Stimulated activated CD8-positive, alpha-beta memory T cell treated with anti-CD3 and anti-CD28 coated beads, Interleukin-15, amount 100 ng/mL, for 4 hours (primary cell): ENCODE measurements at places on chromosomes 13 and 19.

DNA sequence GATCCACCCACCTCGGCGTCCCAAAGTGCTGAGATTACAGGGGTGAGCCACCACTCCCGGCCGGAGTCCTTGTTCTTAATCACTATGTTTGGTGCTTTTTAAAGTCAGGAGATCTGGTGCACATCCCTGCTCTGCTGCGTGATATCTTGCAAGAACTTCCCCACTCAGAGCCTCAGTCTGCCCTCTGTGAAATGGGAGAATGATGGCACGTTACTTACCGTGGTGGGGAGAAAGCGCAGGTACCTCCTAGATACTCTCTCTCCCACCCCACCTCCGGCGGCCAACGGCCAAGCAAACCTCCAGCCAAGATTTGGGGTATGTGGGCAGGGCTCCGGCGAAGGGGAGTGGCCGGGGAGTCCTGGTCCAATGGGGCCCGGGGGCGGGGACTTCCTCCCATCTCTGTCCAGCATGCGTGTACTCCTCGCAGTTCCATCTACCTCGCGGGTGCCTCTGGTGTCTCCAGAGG is at the start of gene RYR1:
RYR1 (plus strand) TSS at position 424 of the 466 bp plus-strand sequence. CDS start 139 bp downstream, outside the sequence.
- no peak for DNase-seq

DNA sequence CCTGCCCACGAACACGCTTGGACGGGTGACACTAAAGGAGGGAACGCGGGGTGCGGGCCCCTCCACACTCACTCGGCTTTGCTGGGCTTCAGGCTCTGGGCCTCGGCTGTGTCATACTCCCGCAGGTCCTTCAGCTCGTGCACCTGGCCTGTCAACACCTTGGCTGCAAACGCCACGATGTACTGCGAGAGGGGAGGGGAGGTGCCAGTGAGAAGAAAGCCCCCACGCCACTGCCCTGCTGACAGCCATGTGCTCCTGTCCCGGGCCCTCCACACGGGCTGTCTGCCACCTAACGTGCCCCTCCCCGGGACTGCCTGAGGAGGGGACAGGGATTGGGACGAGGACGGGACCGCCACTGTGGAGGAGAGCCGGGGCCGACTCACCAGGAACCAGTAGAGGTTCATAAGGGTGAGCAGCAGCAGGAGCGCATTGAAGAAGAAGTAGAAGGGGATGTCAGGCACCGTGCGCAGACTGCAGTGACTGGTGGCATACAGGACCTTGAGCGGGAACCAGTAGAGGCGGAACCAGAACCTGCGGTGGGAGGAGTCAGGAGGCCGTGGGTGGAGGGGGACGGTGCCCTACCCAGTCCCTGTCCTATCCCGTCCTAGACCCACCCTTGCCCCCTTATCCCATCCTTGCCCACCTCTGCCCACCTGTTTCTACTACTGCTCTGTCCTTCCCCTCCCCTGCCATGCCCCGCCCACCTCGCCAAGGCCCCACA is 16.9 kb downstream of the CERS1 start:
- DNase-seq, result no peak

GRCh38 chr13:77305266-77305665 is 21.6 kb downstream of the MYCBP2 start:
- no peak for DNase-seq

DNA sequence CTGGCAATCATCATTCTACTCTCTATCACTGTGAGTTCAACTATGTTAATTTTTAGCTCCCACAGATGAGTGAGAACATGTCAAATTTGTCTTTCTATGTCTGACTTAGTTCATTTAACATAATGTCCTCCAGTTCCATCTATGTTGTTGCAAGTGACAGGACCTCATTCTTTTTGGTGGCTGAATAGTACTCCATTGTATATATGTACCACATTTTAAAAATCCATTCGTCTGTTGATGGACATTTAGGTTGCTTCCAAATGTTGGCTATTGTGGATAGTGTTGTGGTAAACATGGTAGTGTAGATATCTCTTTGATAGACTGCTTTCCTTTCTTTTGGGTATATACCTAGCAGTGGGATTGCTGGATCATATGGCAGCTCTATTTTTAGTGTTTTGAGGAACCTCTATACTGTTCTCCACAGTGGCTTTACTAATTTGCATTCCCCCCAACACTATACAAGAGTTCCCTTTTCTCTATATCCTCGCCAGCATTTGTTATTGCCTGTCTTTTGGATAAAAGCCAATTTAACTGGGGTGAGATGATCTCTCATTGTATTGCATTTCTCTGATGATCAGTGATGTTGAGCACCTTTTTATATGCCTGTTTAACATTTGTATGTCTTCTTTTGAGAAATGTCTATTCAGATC is 124.1 kb downstream of the PCCA start:
- no peak for DNase-seq

- DNase-seq, result no peak
These were observed 64.4 kb downstream of the RASA3 start for GRCh38 chr13:114067886-114068651.

GRCh38 chr13:48000559-48001113 is 437 bp downstream of the SUCLA2 start:
- no peak for DNase-seq

DNA sequence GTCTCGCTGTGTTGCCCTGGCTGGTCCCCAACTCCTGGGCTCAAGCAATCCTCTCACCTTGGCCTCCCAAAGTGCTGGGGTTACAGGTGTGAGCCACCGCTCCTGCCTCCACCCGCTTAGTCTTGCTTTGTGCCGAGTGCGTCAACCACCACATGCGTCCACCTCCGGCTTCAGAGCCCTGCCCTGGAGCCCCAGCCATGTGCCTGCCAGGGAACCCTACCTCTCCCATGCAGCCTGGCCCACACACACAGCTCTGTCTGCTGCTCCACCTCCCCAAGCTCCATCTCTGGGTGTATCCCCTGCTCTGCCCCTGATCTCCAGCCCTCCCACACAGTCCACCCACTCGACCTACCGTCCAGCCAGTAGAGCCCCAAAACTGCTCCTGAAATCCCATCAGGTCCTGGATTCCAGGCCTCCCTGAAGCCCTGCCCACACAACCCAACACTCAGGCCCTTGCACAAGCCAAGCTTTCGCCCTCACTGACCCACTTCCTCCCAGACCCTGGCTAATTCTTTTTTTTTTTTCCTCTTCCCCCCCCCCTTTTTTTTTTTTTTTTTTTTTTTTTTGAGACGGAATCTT is 9.6 kb downstream of the CYP2F1 start:
- no peak for DNase-seq

DNA sequence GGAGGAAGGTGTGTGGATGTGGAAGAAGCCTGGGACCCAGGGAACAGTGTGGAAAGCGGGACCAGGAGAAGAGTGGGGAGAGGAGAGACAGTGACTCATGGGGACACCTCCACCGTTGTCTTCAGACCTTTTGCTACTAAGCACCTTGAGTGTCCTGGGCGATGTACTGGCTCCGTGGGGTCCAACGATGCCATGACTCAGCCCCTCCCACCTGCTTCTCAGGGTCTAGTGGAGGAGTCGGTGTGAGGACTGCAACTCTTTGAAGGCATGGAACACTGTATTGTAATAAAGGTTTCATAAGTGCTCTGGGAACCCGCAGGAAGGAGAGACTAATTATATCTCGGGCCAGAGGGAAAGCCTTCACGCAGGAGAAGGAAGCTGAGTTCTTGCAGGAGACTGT is 166.9 kb upstream of the KL start:
- no peak for DNase-seq

- DNase-seq, result no peak
These were observed 1.3 kb downstream of the POU4F1 start for GRCh38 chr13:78601874-78602560.

DNA sequence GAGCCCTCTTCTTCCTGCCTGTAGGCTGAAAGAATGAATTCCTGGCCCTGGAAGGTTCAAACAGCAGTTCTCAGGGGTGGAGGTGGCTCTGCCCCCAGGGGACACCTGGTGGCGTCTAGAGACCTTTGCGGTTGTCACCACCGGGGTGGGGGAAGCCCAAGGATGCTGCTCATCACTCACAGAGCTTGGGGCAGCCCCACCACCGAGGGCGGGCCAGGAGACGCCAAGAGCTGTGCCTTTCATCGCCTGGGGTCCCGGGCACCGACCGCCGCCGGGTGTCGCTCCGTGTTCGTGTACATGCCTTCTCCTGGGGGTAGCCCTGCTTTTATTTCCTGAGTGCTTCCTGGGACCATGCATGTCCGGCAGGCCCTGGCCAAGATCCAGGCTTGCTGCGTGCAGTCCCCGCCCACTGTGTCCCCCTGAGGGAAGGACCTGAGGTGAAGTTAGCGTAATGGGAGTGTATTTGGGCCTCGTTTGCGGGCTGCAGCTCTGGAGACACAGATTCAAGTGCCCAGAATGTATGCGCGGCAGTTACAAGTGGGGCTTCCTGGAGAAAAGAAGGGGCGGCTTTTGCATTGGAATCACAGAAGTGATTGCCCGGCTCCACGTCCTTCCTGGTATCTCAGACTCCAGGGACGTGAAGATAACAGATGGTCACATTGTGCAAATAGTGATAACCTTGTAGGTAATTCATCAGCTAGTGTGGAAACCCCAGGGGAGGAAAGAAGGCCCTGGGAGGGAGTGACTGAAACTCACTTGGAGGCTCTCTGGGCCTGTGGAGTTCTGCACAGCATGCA is 7.8 kb downstream of the DOT1L start:
- peak; percentile 81 for DNase-seq

DNA sequence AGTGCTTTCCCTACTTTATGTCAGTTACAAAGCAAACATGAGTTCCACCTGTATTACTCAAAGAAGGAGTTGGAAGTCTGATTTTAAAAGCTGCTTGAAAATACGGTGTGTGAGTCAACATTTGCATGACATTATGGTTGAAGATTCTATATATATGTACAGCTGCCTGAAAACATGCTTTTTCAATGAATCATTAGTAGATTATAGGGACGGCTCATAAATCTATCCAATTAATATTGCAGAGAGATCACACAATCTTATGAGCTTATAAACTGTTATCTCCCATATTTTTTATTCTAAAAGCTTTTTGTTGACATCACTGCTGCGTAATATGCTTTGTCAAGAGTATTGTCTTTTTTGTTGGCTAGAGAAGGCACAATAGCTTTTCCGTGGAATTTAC is 873.8 kb downstream of the SLITRK6 start:
- no peak for DNase-seq

DNA sequence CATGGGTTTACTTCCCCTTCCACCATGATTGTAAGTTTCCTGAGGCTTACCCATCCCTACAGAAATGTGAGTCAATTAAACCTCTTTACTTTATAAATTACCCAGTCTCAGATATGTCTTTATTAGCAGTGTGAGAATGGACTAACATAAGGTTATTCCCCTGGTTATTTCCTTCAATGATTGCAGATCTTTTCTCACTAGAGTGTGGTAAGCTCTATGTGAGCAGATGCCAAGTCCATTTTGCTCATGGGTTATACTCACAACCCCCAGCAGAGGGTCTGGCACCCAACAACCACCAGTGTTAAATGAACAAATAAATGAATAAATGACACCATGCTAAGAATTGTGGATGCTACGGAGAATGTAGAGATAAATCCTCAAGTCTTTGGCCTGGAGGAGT is 472.8 kb downstream of the LIG4 start:
- no peak for DNase-seq

- no peak for DNase-seq
These were observed 747.7 kb downstream of the PCDH17 start for GRCh38 chr13:58379221-58379620.

GRCh38 chr13:108734676-108735075 is 105.3 kb downstream of the MYO16 start:
- DNase-seq, result no peak

GRCh38 chr13:83895994-83896580 is 13.8 kb upstream of the SLITRK1 start:
- no peak for DNase-seq

DNA sequence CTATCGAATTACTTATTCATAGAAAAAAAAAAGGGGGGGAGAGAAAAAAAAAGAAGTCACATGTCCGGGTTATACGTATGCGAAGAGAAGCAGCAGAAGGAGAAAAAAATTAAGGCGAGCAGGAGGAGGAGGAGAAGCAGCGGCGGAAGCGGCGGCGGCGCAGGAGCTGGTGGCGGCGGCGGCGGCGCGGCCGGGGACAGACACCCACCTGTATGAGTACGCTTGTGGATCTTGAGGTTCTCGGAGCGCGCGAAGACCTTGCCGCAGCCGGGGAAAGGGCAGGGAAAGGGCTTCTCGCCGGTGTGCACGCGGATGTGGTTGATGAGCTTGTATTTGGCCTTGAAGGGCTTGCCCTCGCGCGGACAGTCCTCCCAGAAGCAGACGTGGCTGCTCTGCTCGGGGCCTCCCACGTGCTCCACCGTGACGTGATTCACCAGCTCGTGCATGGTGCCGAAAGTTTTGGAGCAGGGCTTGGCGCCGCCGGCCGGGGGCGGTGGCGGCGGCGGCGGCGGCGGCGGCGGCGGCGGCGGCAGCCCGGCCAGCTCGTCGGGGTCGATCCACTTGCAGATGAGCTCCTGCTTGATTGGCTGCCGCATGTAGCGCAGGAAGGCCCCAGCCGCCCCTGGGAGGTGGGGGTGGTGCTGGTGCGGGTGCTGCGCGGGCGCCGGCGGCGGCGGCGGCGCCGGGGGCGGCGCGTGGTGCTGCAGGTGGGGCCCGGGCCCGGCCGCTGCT is 1.5 kb downstream of the ZIC5 start:
- peak; percentile 34 for DNase-seq

- no peak for DNase-seq
These were observed 513.1 kb downstream of the PCDH17 start for GRCh38 chr13:58144616-58145015.

- no peak for DNase-seq
These were observed 171.0 kb upstream of the TSC22D1 start for GRCh38 chr13:44747179-44747578.

- DNase-seq, result no peak
These were observed 472.1 kb upstream of the TSHZ3 start for GRCh38 chr19:31821346-31821745.

DNA sequence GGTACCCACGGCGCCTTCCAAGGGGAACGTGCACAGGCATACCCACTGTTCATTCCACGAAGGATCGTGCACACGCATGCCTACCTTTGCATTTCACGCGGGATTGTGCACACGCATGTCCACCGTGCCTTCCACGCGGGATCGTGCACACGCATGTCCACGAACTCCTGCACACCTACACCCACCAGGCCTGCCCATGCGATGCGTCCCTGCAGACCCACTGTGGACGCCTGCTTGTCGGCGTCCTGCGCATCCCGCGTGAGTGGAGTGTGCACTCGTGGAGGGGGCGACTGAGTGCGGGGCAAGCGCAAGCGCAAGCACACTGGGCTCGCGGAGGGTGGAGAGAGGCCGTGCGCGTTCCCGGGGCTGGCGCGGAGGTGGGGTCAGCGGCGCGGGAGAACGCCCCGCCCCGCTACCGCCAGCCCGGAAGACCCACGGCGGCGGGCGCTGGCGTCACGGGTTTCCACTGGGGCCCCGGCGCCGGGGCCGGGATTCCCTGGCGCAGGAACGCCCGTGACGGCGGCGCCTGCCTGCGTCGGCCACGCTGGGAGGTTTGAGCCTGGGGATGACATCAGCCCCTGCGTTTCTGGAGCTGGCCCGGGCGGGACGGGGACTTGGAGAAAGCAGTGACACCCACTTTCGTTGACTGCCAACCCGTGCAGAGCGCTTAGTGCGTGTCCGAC is 18.7 kb downstream of the GADD45B start:
- peak; percentile 47 for DNase-seq

- no peak for DNase-seq
These were observed 725 bp downstream of the FAM124A start for GRCh38 chr13:51222686-51223559.
